A172 (cell line): ENCODE measurements at places on chromosomes 1 and 21.
A peak's percentile ranks its signal among the peaks of the same experiment; 100 is the strongest.

DNA sequence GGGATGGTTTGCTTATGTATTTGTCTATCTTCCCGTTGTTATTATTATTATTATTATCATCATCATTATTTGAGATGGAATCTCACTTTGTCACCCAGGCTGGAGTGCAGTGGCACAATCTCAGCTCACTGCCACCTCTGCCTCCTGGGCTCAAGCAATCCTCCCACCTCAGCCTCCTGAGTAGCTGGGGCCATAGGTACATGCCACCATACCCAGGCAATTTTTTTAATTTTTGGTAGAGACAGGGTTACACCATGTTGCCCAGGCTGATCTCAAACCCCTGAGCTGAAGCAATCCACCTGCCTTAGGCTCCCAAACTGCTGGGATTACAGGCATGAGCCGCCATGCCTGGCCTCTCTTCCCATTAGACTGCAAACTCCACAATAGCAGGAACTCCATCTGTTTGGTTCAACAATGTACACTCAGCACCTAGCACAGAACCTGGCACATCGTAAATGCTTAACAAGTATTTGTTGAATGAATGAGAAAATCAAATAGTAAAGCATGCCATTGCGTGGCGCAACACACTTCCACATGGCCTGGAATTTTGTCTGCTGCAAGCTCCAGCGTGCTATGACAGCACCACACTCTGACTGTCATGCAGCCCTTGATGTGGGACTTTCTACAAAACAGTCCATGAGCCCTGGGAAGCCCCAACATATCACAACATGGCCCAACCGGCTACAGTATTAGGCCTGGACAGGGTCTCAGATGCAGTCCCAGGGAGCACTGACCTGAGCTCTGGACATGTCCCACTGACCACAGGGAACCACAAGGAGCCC, 3.8 kb upstream of the TINAGL1 start:
- no peak for DNase-seq

- DNase-seq = no peak
Measured at GRCh38 chr21:44456214-44456914, 1.1 kb downstream of the LRRC3 start.

DNA sequence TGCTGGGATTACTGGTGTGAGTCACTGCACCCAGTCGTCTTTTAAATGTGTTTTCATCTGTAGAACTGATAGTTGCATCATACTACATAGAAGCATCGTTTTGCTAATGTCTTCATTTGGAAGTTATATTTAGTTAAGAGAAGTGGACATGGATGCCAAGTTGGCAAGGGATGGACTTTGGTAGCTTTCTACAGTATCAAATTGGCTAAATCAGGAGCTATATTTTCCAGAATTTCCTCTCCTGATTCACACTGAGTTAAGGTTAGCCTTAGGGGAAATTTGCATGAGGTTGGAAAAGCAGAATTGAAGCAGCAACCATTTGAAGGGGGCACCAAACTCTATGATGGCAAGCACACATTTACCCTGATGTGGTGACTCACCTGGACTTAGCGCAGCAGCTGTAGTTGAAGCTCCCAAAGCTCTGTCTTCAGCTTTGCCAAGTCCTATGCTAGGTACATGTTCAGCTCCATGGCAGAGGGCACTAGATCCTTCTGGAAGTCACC, 43.9 kb downstream of the DUSP10 start:
- DNase-seq = no peak

DNA sequence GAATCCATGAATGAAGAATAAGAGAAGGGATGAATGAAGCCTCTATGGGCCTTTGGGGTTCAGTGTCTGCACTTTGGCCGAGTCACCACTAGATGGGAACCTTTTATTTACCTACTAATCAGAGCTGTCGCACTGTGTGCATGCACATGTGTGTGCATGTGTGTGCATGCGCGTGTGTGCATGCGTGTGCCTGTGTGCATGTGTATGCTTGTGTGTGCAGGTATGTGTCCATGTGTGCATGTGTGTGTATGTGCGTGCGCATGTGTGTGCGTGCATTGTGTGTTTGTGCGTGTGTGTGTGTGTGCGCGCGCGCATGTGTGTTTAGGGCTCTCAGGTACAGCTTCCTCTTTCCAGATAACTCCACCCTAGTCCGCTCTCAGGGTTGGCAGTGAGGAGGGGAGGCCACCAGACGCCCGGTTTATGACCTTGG, 20.4 kb upstream of the UBXN10 start:
- no peak for DNase-seq

GRCh38 chr1:25568090-25568833, 24.9 kb downstream of the LDLRAP1 start:
- DNase-seq = peak; percentile 39

GRCh38 chr1:113567427-113567826, 177.1 kb downstream of the MAGI3 start:
- DNase-seq = no peak

GRCh38 chr1:117563492-117563875, 42.4 kb upstream of the TENT5C start:
- no peak for DNase-seq

GRCh38 chr1:172489847-172490246, 43.1 kb upstream of the SUCO start:
- no peak for DNase-seq

GRCh38 chr1:218475699-218476098, 130.6 kb downstream of the TGFB2 start:
- DNase-seq = no peak

DNA sequence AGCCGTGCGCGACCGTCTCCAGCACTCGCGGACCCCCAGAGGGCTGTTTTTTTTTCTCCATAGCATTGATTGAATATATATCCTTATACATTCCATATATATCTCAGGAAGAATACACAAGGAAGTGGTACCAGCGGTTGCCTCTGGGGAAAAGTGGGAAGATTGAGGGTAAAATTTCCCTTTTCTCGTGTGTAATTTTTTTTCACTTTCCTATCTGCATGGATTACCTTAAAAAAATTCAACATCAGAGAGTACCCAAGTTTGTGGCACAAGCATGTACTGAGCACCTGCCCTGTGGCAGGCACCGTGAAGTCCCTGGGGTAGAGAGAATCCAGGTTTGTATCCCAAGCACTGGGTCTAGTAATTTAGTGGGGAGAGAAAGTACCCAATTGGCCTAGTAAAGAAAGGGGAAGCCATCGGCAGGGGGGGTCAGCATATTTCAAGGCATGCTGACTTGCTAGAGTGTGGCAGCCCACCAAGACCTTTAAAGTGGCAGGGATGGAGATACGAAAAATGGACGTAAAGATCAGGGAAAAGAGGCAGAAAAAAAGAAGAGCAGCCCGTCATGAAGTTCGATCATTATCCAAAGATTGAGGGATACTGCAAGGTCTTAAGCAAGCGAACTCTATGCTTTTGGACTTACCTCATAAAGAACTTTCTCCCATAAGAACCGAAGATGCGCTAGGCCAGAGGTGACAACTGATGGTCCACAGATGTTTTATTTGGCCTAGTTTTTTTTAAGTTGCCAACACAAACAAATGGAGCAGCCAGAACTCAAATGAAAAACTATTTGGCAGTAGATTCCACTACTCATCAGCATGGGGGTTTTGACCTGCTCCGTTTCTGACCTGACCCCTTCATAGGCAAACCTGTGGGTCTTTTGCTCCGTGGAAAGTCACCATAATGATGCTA, 1.5 kb upstream of the HMGN1 start:
- no peak for DNase-seq

GRCh38 chr1:41239988-41240610, 2.0 kb downstream of the SCMH1 start:
- peak; percentile 20 for DNase-seq

- DNase-seq = no peak
Measured at GRCh38 chr1:32972814-32973428, 8.3 kb upstream of the RNF19B start.

DNA sequence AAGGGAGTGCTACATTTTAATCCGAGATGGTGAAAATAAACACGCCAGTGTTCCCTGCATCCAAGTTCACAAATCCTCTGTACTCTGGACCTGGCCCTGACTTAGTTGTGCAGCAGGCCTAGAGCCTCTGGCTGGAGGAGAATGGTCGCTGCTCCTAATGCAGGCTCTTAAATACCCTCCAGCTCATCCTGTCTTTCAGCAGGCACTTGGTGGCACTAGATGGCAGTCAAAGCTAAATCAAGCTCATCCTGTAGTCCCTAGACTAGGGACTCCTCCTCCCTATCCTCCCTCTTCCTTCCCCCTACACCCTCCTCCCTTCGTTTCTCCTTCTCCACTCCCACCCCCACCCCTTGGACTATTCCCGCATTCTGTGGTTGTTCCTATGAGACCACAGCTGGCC, 41.6 kb upstream of the MTR start:
- DNase-seq = peak; percentile 55

DNA sequence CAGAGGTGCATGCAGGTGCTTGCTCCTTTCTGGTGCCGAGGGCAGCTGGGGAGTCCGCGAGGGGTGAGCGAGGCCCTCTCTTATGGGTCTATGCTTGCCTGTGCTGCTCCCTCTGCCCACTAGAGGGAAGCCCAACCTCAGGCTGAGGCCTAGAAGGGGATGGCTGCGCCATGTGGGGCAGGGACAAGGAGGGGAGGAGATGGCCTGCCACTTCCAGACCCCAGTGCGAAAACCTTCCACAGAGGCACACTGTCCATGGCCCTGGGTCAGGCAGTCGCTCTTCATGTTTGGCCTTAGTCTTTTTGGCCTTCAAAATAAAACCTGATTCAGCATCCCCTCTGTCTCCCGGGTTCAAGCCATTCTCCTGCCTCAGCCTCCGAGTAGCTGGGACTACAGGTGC, 14.0 kb downstream of the RHBG start:
- peak; percentile 69 for DNase-seq

DNA sequence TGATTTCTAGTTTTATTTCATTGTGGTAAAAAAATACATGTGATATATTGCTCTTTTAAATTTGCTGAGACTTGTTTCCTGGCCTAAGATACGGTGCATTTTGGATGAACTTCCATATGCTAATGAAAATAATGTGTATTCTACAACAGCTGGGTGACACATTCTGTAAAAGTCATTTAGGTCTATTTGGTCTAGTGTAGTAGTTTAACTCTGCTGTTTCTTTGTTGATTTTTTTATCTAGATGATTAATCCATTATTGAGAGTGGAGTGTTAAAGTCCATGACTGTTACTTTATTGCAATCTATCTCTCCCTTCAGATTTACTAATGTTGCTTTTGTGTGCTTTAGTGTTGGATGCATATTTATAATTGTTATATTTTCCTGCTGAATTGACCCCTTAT, 161.4 kb downstream of the VAV3 start:
- no peak for DNase-seq

DNA sequence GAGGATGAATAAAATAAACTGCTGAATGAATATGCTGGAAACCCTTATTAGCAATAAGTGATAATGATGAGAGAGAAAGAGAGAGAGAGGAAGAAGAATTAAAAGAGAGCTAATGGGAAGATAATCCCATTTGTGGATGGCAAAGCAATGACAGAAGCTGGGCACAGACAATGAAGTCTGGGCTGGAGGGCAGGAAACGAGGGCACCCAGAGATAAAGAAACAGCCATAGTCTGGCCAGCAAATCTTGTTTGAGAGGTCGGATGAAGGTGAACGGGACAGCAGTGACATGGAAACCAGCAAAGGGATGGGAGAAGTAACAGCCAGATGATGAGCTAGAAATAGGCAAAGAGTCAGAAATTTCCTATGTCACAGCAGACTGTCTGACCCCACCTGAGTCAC, 155.9 kb downstream of the ASTN1 start:
- DNase-seq = no peak
